ENCODE measurements at places on chromosomes 12 and 14.

DNA sequence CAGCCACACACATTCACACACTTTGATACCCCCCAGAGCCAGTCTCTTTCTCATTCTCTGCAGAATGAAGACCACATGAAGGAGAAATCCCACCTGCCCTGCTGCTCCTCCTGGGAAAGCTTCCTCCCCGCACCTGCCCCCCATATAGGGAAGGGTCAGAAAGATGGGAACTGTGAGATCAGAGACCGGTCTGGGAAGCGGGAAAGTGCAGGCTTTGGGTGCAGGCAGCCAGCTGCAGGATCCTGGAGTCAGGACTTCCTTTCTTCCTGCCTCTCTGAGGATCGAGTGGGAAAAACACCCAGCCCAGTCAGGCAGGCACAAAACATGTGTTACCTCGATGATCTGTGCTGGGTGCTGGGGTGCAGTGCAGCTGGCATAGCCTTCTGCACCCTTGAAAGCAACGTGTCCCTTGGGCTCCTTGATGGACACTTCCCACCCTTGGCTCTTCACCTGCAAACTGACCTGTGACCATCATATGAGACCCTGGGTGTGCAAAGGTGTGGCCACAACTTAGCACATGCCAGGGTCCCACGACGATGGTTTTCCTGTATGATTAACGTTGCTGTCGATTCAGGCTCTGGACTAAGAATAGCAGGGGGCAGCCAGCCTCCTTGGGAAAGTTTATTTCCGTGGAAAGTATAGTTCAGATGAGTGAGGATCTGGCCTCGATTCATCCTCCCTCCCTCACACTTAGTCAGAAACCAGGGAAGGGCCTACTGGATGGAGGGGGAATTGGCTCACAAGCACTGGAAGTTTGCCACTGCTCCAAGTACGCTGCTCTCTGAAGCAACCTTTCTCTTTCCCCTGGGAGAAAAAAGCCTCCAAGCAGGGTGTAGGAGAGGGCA lies 105.4 kb upstream of the MED13L start:
- peak; percentile 95 for DNase-seq

DNA sequence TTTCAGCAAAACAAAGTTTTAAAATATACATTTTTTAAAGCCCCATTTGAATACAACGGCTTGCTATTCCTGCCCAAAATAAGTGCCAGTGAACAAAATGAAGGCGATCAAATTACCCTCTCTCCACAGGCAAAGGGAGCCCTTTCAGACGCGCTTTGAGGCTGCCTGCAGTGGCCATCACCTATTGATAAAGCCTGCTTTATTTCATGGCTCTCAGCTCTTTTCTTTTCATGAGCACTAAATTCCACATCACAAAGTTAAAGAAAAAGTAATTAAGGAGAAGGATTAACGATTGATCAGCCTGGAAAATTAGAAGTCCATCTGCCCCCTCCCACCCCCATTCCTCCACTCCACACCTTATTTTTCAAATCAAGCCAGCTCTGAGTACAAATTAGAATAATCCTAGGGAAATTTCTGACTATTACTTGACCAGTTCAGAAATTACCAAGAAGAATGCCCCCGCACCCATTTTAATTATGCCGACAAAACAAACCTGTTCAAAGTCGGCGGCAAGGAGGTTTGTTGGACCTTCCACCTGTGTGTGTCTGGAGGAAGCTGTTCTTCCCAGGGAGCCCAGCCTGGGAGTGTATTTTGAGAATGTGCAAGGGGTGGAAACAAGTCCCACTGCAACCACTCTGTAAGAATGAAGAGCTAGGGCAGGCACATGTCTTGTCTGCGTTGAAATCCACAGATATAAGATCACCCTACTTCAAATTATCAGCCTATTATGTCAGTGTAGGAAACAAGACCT lies 64.2 kb upstream of the RIC8B start:
- DNase-seq, result no peak

- no peak for DNase-seq
These were observed 72.8 kb upstream of the ABCD2 start for GRCh38 chr12:39692258-39692853.

DNA sequence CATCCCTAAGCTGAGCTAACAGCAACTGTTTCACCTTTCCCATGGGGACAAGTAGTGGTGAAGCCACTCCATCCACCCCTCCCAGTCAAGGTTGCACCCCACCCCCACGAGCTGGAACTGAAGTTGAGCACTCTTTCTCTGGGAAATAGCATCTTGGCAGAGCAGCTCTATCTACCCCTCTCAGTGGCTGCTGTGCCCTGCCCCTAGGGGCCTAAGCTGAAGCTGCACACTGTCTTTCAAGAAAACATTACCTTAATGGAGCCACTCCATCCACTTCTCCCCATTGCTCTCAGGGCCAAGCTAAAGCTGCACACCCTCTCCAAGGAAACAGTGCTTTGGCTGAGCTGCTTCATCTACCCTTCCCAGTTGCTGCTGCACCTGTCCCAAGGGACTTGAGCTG lies 170.6 kb upstream of the CCDC196 start:
- DNase-seq, result no peak

GRCh38 chr14:35286003-35286600 lies 6.1 kb upstream of the PSMA6 start:
- DNase-seq, result no peak

GRCh38 chr14:59480166-59480565 lies 4.0 kb downstream of the L3HYPDH start:
- no peak for DNase-seq

DNA sequence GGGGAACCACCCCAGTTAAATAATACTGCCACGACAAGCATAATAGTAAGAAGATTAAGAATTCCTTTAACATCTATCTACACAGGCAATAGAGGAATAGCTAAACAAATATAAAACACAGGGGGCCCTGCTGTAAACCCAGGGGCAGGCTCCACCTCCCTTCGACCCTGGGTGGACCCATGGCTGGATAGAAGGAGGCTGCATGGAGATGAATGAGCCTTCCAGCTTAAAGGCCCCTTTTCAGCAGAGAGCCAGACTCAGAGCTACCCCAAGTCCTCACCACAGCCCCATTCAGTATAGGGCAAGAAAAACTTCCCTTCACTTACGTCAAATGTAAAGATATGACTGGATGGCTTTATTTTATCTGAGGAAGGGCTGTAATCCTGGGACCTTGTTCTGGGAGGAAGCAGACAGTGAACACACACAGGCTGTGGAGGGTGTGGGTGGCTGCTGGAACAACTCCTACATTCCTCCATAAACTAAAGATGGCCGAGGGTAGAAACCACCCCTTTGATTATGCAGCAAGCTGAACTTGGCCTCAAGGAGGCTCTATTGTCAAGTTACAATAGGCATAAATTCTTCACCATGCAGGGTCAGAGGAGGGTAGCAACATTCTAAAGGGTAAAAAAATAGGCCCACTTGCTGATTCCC lies 30.4 kb downstream of the NUAK1 start:
- no peak for DNase-seq

DNA sequence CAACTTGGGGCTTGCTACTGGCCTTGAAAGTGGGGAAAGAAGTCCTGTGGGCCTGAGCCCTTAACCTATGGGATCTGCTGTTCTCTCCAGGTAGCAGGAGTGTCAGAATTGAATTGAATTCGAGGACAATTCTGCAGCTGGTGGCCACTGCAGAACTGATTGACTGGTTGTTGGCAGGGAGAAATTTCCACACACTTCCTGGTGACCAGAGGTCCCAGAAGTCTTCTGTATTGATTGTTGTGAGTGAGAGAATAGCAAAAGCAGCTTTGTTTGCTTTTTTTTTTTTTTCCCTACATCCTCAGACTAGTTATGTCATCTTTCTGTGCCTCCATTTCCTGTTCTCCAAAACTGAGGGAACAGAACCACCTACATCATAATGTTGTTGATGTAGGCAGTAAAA lies 64.1 kb downstream of the PRICKLE1 start:
- DNase-seq, result no peak

DNA sequence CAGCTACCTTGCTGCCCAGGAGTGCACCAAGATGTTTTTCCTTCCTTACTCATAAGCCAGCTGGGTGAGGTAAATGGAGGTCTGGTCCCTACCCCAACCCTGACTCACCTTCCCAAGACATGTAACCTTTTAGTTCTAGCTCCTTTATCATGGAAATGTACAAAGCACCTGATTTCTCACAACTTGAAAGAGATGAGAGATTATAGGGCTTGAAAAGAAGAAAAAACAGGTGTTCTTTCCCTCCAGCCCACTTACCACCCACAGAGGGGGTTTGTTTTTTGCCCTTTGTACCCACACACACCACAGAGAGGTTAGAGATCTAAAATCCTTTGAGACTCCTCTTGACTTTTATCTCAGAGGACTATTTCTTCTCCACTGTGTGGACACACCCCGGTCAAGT lies 21.1 kb downstream of the PLXNC1 start:
- no peak for DNase-seq

- DNase-seq, result no peak
These were observed 19.0 kb downstream of the AP5M1 start for GRCh38 chr14:57287745-57288144.

- DNase-seq, result no peak
These were observed 311.1 kb downstream of the SLC6A15 start for GRCh38 chr12:84601483-84601882.

GRCh38 chr14:50997712-50998111 lies 53.4 kb upstream of the PYGL start:
- DNase-seq, result no peak

DNA sequence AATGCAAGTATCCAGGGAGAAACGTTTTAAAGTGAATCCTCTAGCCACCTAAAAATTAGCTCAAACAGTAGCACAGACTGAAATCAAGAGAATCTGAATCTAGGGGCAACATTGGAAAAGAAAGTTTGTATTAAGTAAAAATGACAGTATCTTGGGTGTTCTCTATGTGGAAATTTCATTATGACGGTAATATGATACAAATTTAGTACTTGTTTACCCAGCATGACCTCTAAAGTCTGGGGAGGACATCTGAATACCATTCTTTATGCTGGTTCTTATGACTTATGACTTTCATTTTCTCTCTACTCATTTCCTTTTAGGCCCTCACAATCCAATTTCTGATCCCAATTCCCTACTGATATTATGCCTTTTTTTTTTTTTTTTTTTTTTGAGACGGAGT lies 14.0 kb downstream of the GTSF1 start:
- no peak for DNase-seq

DNA sequence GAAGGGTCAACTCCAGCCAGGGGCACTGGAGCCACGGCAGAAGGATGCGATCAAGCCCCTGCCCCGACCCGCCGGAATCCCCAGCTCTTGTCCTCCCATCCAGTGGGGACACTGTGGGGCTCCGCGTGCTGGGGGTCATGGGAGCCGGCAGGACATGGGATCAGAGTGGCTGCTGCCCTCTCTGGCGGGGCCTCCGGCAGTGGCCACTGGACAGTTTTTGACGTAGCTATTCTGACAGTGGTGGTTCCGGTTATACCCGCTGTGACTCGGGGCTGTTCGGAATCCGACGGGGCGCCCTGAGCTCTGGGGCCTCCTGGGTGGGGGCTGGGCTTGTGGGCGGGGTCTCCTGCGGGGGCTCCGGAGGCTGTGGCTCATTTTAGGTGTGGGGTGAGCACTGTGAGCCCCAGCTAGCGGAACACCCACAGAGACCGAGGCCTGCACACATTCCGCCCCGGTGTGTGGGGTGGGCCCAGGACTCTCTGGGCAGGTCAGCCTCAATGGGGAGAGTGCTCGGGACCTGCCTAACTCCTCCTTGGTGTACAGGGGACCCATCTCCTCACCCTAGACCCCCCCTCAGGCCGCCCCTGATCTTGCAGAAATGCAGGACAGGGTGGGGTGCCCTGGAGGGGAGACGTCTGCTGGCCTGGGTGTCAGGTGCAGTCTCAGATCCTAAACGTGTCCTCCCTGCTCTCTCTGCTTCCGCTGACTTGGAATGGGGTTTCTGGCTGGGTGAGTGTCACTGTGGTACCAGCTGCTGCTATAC lies 374.2 kb downstream of the TMEM121 start:
- DNase-seq, result no peak

GRCh38 chr14:104977681-104978653 lies at the start of gene AHNAK2:
Gene AHNAK2 (minus strand): TSS chr14:104978374. CDS start chr14:104978237, 137 bp downstream.
- no peak for DNase-seq

DNA sequence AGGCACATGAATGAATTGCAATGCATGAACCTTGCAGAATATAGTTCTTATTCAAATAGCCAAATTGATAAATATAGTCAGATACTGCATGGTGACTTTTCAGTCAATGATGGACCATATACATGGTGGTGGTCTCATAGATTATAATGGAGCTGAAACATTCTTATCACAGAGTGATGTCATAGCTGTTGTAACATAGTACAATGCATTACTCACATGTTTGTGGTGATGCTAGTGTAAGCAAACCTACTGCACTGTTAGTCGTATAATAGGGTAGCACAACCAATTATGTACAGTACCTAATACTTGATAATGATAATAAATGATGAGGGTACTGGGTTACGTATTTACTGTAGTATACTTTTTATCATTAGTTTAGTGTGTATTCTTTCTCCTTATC lies 280.3 kb downstream of the BCAT1 start:
- DNase-seq, result no peak

DNA sequence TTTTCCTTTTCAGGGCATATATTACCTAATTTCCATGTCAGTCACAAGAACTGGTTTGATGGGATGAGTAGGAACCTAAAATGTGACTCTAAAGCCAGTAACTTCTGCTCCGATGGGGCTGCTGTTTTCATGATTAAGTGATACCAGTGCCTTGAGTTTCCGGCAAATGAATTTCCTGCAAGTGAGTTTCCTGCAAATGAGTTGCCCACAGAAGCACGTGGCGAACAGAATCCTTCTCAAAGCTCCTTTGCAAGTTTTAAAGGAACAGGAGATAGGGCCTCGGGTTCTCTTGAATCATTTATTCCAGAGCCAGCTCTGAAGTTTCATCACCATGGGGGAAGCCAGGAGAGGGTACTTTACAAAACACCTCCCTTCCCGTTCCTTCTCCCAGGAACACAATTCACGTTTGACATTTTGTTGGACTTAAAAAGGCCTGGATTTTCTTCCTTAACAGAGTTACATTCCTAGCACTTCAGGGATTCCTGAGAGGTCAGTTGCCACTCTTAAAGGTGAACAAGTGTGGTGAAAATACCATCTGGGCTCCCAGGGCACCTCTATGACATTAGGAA lies 2.2 kb upstream of the PPTC7 start:
- no peak for DNase-seq

- DNase-seq, result no peak
These were observed 40.6 kb downstream of the ATF7 start for GRCh38 chr12:53585448-53586125.

- DNase-seq, result peak; percentile 54
These were observed 18.8 kb downstream of the SOCS2 start for GRCh38 chr12:93591137-93591868.

DNA sequence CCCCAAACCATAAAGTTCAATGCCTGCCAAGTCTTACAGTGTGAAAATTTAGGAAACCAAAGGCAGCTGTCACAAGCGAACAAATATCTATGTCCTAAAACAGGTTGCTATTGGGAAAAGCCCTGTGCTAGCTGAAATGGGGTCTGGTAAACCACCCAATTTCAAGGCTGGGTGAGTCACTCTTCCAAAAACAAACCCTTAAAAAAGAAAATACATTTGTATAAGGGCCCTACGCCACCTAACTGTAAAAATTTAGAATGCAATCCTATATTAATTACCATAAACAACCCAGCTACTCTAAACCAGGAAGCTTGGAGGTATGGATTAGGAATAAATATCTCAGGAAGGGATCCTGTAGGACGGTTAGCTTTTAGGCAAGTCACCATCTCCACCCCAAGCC lies 32.1 kb downstream of the PRMT8 start:
- DNase-seq, result peak; percentile 28

- no peak for DNase-seq
These were observed 120.2 kb downstream of the CRACR2A start for GRCh38 chr12:3632754-3633153.

Data from HS-5 (cell line).